ENCODE measurements at places on chromosomes 7 and 10.

GRCh38 chr10:63197344-63198092, 64.4 kb downstream of the NRBF2 start:
- no peak for DNase-seq

GRCh38 chr10:35705671-35706070, 63.6 kb upstream of the FZD8 start:
- no peak for DNase-seq

GRCh38 chr7:130723784-130724183, 10.2 kb downstream of the KLF14 start:
- no peak for DNase-seq

DNA sequence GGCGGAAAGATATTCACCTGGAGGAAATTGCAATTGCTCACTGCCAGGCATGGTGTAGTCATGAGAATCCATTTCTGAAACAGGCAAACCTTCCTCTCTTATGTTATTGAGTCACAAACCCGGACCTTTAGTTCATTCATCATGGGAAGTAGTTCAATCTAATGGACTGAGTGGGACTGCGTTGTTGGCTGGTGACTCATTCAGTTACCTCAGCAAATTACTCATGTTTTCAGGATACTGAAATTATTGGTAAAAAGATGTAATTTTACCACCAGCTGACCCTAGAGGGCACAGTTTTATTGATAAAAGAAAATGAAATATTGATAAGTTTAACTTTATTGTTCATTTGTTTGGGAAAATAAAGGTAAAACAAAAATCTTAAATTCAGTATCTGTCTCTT, 1194.4 kb upstream of the SORCS1 start:
- no peak for DNase-seq

DNA sequence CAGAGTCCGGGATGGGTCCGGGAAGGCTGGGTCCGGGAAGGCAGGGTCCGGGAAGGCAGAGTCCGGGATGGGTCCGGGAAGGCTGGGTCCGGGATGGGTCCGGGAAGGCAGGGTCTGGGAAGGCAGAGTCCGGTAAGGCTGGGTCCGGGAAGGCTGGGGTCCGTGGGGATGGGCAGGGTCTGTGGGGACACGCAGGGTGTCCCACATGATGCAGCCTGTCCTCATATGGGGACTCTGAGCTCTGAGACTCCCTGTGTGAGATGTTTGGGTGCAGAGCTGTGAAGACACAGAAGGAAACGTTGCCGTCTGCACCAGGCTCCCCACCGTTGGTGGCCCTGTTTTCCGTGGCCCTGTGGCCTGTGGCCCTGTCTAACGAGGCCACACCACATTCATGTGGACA, 45.7 kb upstream of the ADGRA1 start:
- no peak for DNase-seq

DNA sequence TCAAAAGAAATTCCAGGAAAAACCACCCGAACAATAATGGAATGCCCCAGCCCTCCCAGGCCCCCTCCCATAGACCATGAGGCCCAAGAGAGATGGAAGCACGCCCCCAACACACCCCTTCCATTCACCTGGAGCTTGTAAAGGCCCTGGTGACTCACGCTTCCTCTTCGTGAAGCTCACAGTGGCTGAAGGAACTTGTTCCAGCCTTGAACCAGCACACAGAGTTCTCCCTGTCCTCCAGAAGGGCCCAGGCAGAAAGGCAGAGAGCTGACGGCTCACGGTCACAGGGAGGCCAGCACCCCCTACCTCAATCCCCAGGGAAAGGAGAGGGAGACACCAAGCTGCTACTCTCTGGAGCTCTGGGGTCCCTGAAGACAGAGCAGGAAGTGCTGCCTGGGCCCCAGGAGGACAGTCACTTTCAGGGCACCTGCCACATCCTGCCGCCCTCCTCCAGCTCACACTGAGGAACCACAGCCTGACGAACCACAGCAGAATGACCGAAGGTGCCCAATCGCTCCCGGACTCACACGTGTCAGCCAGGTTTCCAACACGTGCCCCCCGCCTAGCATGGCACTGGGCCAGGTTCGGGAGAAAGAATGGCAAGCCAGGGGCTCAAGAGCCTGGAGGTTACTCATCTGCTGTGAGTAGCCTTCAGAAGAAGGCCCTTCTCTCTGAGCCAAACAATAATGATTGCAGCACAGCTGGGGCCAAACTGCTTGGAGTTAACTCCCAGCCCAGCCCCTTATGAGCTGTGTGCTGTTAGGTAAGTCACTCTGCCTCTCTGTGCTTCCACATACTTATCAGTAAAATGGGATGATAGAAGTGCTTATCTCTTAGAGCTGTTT, 52.8 kb downstream of the DLG5 start:
- DNase-seq = no peak

DNA sequence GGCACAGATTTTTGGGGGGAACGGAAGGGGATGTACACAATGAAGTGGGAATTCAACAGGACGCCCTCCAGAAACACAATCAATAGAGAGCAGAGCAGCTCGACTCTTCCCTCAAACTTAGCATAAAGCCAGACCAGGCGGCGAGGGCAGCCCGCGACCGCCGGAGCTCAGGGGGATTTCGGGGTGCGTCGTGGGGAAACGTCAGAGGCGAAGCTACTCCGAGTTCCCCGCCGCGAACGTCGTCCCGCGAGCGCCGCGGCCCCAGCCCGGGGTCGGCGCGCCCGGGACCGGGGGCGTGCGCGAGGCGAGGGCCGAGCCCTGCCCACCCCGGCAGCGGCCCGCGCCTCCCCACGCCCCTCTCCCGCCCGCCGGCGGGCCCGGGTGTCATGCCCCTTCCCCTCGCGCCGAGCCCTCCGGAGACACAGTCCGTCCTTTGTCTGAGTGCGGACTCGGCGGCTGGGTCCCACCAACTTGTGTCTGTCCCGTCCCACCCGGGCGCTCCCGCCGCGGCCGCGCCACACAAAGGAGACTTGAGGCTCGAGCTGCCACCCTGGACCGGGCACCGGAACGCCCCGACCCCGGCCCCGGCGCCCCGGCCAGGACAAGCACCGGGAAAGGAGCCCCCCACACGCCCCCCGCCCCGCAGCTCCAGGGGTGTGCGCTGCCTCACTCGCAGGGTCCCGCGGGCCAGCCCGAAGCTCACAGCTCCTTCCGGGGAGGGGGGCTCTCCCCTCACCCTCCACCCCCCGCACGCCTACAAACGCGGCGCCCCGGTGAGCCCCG, 634 bp downstream of the EZH2 start:
- DNase-seq = peak; percentile 44

GRCh38 chr10:93568105-93568390, 1.6 kb downstream of the FFAR4 start:
- DNase-seq = no peak

DNA sequence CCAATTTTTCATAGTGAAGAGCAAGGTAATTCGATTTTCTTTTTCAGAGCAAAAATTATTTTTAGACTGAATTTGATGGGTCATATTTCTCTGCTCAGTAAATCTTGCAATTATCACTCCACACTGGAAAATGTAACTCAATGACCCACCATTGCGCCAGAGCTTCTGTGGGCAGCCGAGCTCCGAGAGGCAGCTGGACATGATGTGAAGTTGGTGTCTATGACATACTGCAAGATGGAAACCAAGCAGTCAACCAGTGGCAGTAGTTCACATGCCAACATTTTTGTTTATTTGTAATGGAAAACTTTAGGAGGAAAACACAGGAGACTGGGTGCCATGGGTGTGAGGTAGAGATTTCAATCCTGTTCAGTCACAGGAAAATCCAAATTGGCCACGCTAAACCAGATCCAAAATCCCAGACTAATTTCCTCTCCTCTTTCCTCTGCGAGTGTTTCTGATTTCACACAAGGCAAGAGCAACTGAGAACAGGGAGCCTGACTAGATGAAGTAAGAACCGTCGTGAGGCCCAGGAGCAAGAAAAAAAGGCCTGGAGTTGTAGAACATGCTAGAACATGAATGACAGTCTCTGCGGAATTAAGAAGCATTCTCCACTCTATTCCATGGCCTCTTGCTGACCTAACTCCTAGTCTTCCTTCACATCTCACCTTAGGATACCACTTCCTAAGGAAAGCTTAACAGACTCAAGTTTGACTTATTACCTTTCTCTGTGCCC, 39.3 kb downstream of the CALD1 start:
- no peak for DNase-seq

DNA sequence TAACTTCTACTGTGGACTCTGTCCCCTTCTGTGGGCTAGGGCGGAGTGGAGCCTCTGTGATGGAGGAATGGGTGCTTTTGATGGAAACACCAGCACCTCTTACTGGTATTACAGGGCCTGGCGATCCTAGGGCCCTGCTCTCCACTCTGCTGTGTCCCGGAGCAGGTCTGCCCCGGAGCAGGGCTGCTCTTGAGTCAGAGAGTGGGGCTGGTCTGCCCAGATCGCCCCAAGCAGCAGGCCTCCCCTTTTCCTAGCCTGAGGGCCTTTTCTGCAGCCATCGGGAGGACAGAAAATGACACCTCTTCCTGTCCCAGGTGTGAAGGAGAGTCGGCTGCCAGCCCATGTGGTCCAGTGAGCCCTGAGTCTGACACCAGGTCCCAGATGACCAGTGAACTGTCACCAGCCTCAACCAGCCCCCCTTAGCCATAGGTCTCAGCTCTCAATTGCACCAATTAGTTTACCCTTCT, 1.4 kb downstream of the ZNF282 start:
- DNase-seq = no peak

GRCh38 chr7:51029701-51030191, 247.1 kb upstream of the GRB10 start:
- no peak for DNase-seq

DNA sequence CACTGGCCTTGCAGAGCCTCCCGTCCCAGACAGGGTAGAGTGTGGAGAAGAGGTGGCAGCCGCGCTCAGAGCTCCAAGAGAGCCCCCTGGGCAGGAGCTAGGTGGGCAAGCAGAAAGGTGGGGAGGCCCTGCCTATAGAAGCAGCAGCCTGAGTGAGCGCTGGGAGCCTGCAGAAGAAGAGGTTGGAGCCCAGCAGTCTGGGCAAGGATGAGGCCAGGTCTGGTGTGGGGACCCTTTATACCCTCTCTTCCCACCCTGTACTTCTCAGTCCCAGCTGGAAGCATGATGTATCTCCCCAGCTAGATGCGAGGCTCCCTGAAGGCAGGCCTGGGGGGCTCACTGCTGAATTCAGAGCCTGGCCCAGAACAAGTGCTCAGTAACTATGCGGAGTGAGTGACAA, 44.5 kb upstream of the ZMIZ1 start:
- DNase-seq = no peak

DNA sequence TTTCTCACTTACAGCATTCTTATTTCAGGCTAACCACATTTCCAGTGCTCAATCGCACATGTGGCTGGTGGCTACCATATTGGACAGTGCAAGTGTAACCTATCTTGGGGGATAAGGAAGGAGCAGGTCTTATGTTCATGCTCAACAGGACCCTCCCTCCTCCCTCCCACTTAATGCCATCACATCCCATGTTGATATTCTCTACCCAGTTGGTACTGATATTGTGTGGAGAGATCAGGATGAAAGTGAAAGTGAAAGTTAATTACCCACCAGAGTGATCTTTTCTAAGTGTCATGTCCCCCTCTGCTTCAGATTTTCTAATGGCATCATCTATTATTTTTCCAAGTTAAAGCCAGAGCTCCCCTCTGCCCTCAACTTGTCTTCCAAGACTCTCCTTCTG, 91.6 kb downstream of the BMPER start:
- DNase-seq = no peak

DNA sequence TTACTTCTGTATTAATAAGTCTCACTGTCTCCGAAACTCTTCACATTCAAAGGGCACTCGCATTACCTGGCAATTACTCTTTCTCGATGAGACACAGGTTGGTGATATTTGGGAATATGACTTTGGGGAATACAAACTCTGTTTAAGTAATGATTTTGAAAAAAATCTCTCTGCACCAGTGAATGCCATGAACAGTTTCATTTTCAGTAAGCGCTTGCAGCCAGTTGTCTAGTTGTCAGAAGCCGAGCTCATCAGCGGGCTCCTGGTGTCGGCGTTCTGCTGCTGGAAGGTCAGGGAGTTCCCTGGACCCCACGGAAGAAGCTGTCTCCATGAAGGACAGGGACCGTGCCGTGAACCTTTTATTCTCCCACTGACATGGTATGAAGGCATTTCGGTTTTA, 57.7 kb downstream of the PTPRE start:
- DNase-seq = no peak

DNA sequence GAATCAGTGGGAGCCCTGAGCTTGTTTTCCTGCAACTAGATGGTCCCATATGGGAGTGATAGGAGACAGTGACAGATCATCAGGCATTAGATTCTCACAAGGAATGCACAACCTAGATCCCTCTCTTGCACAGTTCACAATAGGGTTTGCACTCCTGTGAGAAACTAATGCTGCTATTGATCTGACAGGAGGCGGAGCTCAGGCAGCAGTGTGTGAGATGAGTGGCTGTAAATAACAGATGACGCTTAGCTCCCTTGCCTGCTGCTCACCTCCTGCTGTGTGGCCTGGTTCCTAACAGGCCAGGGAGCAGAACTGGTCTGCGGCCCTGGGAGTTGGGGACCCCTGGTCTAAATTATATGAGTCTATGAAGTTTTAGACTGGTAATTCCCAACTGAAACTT, 3.9 kb downstream of the MIOS start:
- DNase-seq = no peak

- DNase-seq = no peak
Observed at GRCh38 chr10:52568309-52568708, 204.3 kb downstream of the MBL2 start.

GRCh38 chr10:113733635-113734034, 17.8 kb upstream of the PLEKHS1 start:
- DNase-seq = no peak

GRCh38 chr7:47772492-47772891, 175.8 kb downstream of the PKD1L1 start:
- no peak for DNase-seq

GRCh38 chr7:44378744-44379143, 53.4 kb upstream of the CAMK2B start:
- DNase-seq = no peak

DNA sequence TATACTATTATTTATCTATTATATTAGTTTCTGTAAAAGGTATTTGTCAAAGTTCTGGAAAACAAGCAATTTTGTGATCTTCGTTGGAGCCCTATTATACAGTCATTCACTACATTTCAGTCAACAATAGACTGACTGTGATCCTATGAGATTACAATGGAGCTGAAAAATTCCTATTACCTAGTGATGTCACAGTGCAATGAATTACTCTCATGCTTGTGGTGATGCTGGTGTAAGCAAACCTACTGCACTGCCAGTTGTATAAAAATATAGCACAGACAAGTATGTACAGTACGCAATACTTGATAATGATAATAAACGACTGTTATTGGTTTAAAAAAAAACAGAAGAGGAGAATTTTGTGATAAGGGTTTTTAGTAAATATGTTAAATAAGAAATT, 21.4 kb downstream of the OR6V1 start:
- no peak for DNase-seq

- no peak for DNase-seq
Observed at GRCh38 chr7:53001221-53001620, 34.2 kb upstream of the POM121L12 start.

Measured in neuronal stem cell (in vitro differentiated cells).